Activated T-cell treated with anti-CD3 and anti-CD28 coated beads for 4 hours (primary cell): ENCODE measurements at places on chromosomes 16 and 17.
A peak's percentile ranks its signal among the peaks of the same experiment; 100 is the strongest.

GRCh38 chr17:75739174-75739573, 17.9 kb downstream of the ITGB4 start:
- no peak for DNase-seq

- no peak for DNase-seq
These were observed 50.4 kb upstream of the BCAR1 start for GRCh38 chr16:75301804-75302203.

- no peak for DNase-seq
These were observed 14.5 kb downstream of the BAIAP2 start for GRCh38 chr17:81049372-81049911.

DNA sequence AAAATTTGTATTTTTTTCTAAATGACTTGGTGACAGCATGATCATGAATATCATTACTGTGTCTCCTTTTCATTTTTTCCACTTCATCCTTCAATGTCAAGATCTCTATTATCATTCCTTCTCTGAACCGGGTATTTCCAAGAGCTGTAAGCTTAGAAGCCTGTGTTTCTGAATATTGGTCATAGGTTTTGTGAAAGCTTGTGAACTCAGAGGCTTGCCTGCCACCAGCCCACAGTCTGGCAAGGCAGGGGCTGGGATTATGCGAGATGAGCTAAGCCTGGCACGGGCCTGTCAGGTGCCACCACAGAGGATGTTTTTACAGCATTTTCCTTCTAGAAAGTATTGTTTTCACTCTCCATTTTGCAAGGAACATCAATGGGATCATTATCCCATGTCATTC, 92.8 kb downstream of the MYH10 start:
- DNase-seq, result no peak

- DNase-seq, result no peak
These were observed 399.4 kb downstream of the NPIPA7 start for GRCh38 chr16:16778332-16778731.

DNA sequence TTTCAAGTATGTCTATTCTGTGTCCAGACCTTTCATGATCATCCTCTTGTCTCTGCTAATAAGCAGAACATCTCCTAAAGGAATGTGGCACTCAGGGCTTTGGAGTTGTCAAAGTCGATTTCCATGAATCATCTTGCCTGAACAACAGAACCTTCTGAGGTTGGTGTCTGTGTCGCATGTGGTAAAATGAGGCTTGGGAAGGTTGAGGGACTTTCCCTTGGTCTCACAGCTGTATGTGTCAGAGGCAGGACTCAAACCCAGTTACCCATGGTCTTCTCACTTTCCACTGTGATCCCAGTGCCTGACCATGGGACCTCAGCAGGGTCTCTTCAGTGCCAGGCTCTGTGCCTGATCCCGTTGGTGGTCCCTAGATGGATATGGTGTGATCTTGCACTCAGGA, 4.2 kb upstream of the GPRC5B start:
- DNase-seq, result no peak

DNA sequence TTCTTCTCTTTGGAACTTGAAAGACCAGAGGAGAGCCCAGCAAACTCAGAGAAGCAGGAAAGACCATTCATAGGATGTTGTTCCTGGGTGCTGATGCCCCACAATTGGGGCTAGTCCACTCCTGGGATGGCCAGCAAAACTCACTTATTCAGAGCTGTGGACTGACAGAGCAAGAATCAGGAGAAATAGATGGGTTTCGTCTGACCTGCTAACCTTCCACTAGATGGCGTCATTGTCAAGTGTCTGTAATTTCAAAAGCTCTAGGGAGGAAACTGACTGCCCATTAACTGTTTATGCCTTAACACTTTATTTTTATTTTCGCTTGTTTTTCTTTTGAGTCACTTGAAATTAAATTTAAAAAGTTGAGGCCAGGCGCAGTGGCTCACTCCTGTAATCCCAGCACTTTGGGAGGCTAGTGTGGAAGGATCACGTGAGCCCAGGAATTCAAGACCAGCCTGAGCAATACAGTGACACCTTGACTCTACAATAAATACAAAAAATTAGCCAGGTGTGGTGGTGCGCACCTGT, 28.7 kb upstream of the MILR1 start:
- DNase-seq, result peak; percentile 19

GRCh38 chr16:5557448-5557847, 459.9 kb upstream of the EEF2KMT start:
- no peak for DNase-seq

- DNase-seq, result no peak
These were observed 20.8 kb downstream of the ATP6V0D1 start for GRCh38 chr16:67460168-67460567.

GRCh38 chr17:82317394-82318168, at the start of gene CD7:
Gene CD7, minus strand, starts transcription at chr17:82317608. Its CDS starts 113 bp downstream, at chr17:82317495.
- DNase-seq, result peak; percentile 58

DNA sequence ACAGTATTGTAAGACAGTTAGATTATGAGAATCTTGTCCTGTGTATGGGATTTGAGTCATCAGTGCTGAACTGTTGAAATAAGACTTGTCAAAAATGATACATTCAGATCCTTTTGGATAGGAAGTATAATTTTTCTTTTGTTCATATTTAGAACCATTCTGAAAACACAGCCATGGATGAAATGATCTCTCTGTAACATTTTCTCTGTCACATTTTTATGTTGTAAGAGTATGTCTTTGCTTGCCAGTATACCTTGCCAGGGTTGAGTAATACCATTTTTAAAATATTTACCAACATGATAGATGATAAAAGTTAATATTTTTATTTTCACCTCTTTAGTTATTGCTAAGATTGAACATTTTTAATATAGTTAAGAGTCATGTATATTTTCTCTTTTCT, 45.0 kb downstream of the NSRP1 start:
- DNase-seq, result no peak

DNA sequence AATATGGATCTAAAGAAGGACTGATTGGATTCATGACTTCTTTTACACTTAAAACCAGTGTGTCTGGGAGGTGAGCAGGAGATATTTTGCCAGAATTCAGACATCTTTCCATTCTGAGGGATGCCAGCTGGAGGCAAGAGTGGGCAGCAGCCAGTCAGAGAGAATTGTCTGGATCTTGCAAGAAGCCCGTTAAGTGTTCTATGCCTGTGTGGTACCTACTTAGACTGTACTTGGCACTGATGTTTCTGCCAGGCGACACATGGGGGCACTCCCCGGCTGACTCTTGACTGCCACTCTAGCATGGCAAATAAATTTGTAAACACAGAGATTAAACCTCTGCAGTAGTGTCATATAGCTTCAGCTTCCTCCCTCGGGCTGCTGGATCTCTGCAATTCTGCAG, 247.7 kb downstream of the UTP18 start:
- no peak for DNase-seq

DNA sequence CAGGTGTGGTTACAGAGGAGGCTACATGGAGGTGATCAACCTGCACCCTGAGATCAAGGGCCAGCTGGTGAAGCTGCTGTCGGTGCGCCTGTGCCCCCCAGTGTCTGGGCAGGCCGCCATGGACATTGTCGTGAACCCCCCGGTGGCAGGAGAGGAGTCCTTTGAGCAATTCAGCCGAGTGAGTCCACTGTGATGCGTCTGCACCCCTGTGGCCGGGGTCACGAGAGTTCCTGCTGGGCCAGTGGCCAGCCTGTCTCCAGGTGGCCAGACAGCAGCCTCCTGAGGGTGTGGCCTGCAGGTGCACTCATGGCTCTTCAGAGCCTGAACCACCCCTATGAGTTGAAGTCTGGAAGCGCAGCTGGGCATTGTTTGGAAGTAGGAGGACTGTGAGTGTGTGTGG, 38.1 kb downstream of the GPT2 start:
- DNase-seq, result no peak

GRCh38 chr17:81333616-81334368, 38.7 kb upstream of the SLC38A10 start:
- no peak for DNase-seq

- no peak for DNase-seq
These were observed 406.2 kb downstream of the MAF start for GRCh38 chr16:79194291-79194690.

GRCh38 chr16:82924075-82924854, 297.5 kb downstream of the CDH13 start:
- no peak for DNase-seq

GRCh38 chr16:61616088-61616487, 420.1 kb downstream of the CDH8 start:
- DNase-seq, result no peak

DNA sequence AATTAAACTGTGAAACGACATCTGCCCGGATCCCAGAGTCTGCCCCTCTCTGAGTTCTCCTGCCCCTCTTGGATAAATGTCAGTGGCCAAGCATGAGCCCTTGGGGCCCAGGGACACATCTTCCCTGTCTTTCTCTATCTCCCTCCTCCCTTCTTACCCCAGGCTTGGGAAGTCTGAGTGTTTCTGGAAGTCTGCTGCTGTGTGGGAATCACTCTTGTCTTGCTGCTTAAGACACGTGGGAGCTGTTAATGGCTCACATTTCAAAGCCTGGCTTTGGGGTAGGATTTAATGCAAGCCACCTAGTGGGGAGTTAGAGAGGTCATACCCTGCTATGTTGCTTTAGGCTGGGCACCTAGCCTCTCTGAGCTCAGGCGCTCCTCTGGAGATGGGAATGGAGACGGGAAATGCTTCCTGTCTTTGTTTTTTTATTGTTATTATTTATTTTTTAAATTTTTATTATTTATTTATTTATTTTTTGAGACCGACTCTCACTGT, 218.5 kb upstream of the CIBAR2 start:
- no peak for DNase-seq

GRCh38 chr16:83404261-83404660, 403.5 kb upstream of the HSBP1 start:
- no peak for DNase-seq

GRCh38 chr16:8867216-8867931, 1.4 kb downstream of the CARHSP1 start:
- DNase-seq, result no peak

DNA sequence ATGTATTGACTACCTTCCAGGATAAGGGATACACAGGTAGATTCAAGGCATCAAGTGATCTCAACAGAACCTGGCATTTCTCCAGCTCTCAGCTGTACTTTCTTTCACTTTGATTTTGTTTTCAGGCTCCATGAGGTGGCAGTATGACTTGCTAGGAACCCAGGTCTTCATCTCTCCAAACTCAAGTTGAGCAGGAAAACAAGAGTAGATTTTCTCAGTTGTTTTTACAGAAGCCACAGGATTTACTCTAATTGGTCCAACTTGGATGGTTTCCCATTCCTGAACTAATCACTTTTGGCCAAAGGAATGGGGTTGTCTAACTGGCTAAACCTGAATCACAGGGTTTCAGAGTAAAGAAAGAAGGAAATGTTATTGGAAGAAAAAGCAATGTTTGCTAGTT, 146.6 kb downstream of the TRIM37 start:
- DNase-seq, result no peak

DNA sequence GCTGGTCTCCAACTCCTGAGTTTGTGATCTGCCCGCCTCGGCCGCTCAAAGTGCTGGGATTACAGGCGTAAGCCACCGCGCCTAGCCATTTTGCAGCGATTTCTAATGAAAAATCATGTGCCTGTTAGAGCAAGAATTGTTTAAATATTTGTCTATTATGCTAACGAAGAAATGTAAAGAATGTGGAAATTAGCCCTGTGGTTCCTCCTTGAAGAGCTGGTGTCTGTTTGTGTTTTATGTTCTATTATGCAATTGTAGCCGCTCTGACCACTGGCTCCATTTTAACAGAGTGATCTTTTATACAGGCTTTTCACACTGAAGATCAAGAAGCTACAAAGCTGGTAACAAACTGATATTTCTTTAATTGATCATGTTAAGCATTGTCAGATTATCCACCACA, 217.3 kb downstream of the USP22 start:
- DNase-seq, result no peak

DNA sequence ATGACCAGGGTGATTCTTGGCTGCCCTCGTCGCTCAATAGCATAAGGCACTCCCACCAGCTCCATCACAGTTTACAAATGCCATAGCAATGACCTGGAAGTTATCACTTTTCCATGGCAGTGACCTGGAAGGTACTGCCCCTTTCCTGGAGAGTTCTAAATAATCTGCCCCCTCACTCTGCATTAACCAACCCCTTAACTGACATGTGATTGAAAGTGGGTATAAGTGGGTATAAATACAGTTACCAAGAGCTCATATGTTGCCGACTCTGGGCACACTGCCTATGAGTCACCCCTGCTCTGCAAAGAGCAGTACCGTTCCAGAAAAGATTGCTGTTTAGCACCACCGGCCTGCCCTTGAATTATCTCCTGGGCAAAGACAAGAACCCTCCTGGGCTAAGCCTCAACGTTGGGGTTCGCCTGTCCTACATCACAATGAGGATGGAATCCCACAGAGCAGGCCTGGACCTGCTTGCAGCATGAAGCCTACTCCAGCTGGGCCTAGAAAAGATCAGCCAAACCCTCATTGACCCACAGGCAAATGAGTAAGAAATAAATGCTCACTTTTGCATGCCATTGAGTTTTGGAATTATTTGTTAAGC, 95.2 kb upstream of the SEC14L1 start:
- no peak for DNase-seq

GRCh38 chr17:7056386-7056785, 12.5 kb upstream of the SLC16A11 start:
- no peak for DNase-seq

DNA sequence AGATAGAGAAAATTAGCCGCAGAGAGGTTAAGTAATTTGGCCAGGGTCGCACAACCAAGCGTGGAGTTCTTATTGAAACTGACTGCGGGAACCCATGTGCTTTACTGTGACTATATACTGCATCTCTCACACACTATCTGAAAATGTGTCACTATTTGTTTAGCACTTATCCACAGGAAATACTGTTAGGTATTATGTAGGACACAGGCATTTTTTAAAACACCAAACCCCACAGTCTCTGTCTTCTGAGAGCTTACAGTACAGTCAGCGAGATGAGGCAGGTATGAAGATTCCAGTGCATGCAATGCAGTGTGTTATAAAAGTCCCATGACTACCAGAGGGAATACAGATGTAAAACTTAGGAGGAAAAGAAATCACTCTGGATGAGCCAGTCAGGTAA, 11.3 kb downstream of the RBL2 start:
- DNase-seq, result no peak

- no peak for DNase-seq
These were observed 22.3 kb upstream of the HLF start for GRCh38 chr17:55242476-55242875.

GRCh38 chr16:51450376-51450775, 299.3 kb upstream of the SALL1 start:
- DNase-seq, result no peak

GRCh38 chr17:944266-944826, 35.2 kb downstream of the NXN start:
- no peak for DNase-seq

- DNase-seq, result no peak
These were observed 4.7 kb upstream of the CDH15 start for GRCh38 chr16:89166696-89167424.

DNA sequence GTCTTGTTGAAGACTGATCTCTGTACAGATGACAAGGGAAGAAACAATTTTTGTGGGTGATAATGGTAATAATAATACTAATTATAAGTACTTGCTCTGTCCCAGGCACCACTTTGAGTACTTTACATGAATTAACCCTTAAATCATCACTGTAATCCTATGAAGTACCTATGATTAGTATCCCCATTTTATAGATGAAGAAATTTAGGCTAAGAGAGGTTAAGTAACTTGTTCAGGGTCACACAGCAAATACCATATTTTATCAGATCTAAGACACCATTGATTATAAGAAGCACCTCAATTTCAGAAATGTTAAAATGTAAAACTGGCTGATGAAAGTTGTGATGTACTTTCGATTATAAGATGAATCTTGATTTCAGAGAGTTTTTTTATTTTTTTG, 18.6 kb downstream of the TADA2A start:
- DNase-seq, result no peak
